ENCODE measurements at places on chromosomes 1 and 21.

DNA sequence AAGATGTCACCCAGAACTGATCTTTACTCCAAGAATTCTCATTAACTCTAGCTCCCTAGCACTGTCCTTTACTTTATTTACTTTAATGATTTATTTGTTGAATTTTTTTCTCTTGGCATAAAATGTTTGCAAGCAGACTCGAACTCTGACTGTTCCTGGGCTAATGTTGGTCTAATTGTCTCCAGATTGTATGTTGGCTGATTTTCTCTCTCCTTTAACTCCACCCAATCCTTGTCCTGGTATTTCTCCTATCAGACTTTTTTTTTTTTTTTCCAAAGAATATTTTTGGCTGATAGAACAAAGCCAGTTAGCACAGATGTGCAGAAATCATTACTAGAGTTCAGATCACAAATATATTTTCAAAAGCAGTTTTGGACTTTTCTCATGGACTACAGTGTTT, 82.6 kb downstream of the ATF6 start:
- DNase-seq: no peak

- no peak for DNase-seq
Observed at GRCh38 chr1:53092659-53093450, 30.8 kb downstream of the PODN start.

DNA sequence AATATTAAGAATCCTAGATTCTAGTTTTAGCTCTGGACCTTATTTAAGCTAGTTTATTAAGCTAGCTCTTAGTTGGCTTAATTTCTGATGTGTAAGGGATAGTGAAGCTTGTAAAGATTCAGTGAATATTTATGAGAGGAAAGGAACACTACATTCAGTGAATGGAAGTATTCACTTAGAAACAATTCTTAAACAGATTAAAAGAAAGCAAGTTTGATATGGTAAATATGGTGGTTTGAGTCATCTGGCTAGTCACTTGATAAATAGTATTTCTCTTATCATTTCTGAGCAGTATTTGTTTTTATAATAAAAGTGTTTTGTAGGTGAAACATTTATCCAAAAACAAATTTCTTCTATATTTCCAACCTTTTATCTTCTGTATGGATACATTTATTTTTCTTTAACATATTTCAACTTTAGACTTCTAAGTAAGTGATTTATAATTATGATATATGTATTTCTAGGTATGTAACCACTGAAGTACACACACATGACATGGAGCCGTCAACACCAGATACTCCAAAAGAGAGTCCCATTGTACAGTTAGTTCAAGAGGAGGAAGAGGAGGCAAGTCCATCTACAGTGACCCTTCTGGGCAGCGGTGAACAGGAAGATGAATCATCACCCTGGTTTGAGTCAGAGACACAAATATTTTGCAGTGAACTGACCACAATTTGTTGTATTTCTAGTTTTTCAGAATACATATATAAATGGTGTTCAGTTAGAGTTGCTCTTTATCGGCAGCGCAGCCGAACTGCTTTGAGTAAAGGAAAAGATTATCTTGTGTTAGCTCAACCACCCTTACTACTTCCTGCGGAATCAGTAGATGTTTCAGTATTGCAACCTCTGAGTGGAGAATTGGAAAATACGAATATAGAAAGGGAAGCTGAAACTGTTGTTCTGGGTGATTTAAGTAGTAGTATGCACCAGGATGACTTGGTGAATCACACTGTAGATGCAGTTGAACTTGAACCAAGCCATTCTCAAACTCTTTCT, 55.6 kb downstream of the SUCO start:
- no peak for DNase-seq

- DNase-seq: no peak
Observed at GRCh38 chr1:174448974-174449373, 1.2 kb downstream of the GPR52 start.

DNA sequence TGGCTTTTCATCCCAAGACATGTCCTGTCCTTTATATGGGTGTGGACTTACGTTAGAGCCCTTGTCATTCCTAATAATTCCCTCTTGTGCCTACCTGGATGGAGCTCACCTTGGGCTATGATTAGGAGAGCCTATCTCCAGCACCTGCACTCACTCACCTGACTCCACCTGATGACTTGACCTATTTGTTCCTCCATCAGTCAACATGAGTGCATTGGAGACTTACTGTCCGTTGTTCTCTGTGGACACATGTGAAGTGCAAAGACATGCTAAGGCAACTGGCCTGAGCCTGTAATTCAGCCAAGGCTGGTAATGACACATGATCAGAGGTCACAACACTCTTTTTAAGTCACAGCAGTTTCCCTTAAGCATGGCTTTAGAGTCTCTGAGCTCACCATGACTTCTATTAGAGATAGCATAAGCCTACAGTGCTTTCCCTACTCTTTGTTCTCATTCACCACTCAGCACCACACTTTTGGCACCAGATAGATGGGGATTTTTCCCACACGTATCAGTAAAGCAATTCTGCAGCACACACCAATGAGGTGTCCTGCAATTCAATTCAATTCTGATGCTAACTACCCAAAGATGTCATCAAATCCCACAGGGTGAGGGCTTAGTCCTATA, 9.4 kb downstream of the KCNE1 start:
- DNase-seq: no peak

DNA sequence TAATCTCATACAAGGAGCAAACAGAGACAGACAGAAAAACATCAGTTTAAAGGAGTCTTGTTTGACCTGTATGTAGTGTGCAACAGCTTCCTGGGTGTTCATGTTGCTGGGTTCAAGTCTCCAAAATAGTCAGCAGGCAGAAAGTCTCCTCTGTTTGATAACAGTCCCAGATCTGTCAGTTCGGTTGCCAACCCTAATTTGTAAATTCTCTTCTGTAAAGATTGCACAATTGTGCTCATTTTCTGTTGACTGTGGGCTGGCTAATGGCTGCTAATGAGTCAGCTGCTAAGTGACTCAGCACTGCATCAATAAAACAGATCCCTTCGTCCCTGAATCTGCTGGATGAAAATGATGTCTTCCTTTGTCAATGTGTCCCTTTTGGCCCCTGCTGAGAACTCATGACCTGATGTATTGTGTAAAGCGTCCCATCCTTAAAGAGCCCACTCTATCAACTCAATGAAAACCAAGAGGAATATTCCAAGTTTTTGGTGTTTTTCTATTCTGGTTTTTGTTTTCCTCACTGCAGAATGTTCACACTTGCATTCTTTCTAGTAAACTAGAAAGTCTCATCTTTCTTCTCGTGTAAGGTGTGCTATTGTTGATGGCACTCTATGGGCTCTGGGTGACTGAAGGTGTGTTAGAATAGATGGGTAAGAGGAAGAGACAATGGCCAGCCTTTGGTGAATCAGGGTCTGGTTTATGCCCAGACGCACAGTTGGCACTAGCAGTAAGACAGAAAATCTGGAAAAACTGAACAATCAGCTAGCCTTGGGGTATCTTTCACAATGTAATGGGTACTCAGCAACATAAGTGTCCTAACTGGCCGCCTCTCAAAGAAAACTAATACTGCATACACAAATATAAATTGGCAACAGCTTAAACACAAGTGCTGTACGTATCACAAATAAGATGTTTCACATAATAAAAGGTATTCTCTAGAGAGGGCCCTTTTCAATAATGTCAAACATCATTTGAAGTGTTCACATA, 75.1 kb upstream of the SIPA1L2 start:
- no peak for DNase-seq

DNA sequence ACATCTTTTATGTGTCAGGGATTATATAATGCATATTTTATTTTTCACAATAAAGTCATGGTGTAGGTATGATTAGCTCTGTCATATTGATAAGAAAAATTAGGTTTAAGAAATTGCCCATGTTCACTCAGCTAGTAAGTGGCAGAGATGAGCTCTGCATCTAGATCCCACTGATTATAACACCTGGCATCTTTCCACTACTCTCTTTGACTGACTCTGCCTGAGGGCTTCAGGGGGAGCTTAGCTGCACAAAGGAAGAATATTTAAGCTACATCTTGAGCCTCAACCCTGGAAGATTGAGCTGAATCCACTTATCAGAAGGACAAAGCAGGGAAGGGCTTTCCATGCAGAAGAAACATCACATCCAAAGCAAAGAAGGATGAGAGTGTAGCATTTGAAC, 190.4 kb downstream of the MIS18A start:
- no peak for DNase-seq

DNA sequence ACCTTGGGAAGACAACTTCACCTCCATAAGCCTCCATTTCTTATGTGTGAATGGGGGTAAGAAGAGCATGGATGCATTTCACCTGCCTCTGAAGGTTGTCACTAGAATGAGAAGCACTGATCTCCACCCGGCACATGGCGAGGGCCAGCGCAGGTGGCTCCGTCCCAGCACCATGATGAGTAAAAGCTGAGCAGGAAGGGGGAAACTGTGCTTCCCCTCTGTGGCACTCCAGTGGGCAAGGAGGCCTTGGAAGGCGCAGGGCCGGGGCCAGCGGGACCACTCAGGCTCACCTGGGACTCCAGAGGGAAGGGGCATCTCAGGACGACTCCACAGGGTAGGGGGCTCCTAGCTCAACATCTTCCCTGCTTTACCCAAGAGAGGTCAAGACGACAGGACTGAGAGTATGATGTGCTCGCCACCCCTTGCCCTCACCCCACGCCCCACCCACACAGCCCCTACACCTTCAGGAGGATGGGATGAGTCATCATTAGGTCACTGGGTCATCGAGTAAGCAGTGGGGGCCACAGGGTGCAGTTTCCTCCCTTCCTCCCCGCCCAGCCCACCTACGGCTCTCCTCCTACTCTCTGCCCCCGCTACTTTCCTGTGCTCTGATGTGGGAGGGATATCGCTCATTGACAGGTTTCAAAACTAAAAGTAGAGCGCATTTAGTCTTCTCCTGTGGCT, 112.1 kb downstream of the HIVEP3 start:
- no peak for DNase-seq

DNA sequence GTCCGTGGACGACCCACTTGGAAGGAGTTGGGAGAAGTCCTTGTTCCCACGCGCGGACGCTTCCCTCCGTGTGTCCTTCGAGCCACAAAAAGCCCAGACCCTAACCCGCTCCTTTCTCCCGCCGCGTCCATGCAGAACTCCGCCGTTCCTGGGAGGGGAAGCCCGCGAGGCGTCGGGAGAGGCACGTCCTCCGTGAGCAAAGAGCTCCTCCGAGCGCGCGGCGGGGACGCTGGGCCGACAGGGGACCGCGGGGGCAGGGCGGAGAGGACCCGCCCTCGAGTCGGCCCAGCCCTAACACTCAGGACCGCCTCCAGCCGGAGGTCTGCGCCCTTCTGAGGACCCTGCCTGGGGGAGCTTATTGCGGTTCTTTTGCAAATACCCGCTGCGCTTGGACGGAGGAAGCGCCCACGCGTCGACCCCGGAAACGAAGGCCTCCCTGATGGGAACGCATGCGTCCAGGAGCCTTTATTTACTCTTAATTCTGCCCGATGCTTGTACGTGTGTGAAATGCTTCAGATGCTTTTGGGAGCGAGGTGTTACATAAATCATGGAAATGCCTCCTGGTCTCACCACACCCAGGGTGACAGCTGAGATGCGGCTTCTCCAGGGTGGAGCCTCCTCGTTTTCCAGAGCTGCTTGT, 32.4 kb downstream of the PRMT2 start:
- DNase-seq: no peak

GRCh38 chr1:108644984-108645383, 15.9 kb downstream of the HENMT1 start:
- DNase-seq: peak; percentile 19

GRCh38 chr21:20207335-20207734, 790.9 kb upstream of the NCAM2 start:
- no peak for DNase-seq

- no peak for DNase-seq
Observed at GRCh38 chr1:194084755-194085154, 898.3 kb upstream of the B3GALT2 start.

- DNase-seq: no peak
Observed at GRCh38 chr1:211411639-211412038, 80.3 kb downstream of the RD3 start.

GRCh38 chr21:45589686-45590245, 47.5 kb upstream of the SLC19A1 start:
- no peak for DNase-seq

DNA sequence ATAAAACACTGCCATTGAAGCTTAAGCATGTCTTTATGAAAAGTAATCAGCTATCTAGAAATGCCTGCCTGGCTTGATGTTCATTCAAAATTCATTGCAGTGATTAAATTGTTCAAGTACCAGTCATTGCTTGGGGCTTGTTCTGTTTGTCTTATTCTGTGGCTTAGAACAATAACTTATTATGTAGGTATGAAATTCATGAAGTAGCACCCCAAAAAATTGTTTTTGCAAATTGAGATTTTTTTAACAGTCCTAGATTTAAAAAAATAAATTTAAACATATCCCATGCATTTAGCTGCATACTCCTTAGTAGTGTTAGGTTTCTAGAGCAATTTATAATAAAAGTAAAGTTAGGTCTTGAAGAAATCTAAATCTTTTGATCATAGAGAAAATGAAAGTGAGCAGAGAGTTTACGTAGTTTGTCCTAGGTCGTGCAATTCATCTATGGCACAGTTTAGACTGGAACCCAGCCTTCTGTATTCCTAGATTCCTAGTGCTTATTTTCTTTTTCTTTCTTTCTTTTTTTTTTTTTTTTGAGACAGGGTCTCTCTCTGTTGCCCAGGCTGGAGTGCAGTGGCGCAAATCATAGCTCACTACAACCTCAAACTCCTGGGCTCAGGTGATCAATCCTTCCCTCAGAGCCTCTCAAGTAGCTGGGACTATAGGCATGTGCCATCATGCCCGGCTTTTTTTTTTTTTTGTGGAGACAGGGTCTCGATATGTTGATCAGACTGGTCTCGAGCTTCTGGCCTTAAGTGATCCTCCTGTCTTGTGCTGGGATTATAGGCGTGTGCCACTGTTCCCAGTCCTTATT, 9.3 kb downstream of the MIER1 start:
- no peak for DNase-seq

- no peak for DNase-seq
Observed at GRCh38 chr1:221823149-221823548, 81.3 kb upstream of the DUSP10 start.

- DNase-seq: no peak
Observed at GRCh38 chr21:46145840-46146691, 9.3 kb downstream of the FTCD start.
